ENCODE measurements at places on chromosomes 1 and 21.

GRCh38 chr1:175385316-175385715 lies 192.7 kb upstream of the KIAA0040 start:
- DNase-seq = no peak

DNA sequence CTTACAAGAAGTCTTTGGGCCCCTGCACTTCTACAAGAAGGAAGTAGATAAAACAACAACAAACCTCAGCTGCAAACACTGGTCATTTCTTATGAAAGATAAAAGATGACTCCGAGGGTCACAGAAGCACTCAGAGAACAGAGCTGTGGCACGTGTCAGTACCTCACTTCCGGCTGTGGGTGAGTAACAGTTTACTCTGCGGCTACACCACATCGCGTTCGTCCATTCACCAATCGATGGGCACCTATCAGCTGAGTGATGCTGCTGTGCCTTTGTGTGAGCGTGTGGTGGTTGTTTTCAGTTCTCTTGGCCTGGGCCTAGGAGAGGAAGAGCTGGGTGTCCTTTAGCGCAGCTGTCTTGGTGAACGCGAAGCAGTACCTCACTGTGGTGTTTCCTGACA lies 49.9 kb downstream of the COL6A1 start:
- DNase-seq = no peak

DNA sequence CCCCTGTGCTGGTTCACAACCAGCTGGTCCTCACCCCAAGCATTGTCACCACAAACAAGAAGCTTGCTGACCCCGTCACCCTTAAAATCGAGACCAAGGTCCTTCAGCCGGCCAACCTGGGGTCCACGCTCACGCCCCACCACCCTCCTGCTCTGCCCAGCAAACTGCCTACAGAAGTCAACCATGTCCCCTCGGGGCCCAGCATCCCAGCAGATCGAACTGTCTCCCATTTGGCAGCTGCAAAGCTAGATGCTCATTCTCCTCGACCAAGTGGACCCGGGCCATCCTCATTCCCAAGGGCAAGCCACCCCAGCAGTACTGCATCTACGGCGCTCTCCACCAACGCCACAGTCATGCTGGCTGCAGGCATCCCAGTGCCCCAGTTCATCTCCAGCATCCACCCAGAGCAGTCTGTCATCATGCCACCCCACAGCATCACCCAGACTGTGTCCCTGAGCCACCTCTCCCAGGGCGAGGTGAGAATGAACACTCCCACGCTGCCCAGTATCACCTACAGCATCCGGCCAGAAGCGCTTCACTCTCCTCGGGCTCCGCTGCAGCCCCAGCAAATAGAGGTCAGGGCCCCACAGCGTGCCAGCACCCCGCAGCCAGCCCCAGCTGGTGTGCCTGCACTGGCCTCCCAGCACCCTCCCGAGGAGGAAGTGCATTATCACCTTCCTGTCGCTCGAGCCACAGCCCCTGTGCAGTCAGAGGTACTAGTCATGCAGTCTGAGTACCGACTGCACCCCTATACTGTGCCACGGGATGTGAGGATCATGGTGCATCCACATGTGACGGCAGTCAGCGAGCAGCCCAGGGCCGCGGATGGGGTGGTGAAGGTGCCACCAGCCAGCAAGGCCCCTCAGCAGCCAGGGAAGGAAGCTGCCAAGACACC lies 40.6 kb downstream of the ZBTB17 start:
- no peak for DNase-seq

DNA sequence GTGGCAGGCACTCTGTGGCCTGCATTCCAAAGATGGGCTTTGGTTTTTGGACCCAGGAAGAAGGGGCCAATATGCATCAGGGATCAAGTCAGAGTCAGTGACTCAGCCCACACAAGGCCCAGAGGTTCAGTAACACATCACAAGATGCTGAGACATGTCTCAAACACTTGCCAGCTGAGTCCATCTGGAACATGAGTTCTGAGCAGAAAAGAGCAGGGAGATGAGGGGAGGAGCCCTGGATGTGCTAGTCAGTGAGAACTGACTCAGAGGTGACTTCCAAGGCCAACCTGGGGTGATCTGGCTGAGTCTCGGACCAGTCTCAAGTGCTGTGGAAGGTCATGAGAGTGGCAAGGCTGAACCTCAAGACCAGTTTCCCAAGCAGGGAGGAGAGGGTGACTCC lies 150.1 kb downstream of the CDC7 start:
- no peak for DNase-seq

DNA sequence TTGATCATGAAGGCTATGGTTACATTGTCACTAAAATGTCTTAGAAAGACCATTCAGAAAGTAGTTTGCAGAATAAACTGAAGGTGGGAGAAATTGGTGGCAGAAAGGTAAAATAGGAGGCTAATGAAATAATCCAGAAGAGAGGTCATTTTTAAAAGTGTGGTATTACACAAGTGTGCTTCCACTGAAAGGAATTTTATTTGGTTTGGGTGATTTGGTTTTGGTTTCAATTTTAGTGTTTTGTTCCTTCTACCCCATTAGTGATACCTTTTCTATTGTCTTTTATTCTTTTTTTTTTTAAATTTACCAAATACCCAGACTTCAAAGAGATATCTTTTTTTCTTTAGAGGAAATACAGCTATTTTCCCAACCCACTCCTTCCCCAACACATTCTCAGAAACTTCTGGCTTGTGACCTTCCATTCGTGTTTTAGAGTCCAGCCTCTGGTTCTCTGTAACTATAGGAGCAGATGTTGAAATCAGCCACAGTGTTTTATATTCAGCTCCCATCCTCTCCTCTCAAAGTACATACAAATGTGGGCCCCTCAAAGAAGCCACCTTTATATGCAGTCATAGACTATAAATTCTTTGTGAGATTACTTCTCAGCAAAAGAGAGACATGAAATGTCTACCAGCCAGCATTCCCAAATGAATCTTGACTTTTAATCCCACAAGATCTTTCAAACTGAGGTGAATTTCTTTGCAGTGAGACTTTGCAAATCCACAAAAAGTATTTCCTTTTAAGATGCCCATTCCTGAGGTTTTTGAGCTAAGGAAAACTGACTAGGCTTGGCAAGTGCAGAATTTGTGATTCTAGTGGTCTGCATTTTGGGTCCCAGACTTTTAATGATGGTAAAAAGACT lies 42.0 kb upstream of the PALMD start:
- no peak for DNase-seq

Measured in activated CD4-positive, alpha-beta T cell treated with anti-CD3 and anti-CD28 coated beads, Interleukin-2, Interleukin-4, amounts not matched to agents 100 ng/mL and 50 ng/mL, durations not matched to agents 16 hours and 8 hours (primary cell).